Naive thymus-derived CD4-positive, alpha-beta T cell (primary cell): ENCODE measurements at places on chromosomes 5 and 9.

DNA sequence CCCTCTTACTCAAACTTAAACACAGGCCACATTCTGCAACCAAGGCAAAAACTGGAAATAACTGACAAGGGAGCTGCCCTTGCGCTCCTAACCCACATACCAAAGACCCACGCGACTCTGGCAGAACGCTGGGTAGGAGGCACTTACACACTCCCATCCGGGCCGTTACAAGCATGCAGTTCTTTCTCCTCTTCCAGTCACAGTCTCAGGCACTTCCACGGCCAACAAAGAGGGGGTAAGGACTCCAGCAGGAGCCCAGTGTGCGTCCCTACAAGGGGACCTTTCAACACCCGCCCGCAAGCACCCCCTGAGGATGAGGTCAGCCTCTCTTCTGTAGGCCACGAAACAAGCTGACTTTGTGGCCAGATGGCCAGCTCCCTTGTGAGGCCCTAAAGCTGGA lies 57.4 kb downstream of the SERINC5 start:
- no peak for DNase-seq
- H3K36me3 ChIP-seq = peaks cover 5% of the 10 kb centered on the region
- H3K4me3 ChIP-seq = no peak overlapping the region
- H3K27me3 ChIP-seq = no peaks in the 10 kb centered on the region

DNA sequence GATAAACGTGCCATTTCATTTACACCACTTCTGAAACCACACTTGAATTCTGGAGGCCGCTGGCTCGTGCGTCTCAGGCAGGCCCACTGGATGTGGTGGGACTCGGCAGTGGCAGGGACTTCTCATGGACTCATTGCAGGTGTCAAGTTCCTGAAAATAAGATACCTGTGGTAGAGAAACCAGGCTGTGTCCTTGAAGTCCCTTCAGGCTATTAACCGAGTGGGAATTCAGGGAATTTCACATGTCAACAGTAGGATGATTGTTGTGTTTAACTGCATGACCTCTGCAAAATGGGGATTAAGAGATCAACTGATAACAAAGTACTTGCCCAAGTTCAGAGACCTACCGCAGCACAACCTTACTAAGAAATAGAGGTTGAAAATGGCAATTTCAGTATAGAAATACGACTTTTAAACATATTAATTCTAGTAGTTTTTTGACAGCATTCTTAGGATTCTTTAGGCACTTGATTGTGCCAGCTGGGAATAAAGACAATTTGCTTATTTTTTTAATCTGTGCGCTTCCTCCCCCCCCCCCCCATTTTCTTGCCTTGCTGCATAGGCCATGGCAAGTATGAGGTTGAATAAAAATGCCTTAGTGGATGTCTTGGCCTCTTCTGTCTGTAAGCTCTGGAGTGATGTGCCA lies 26.8 kb downstream of the TRIP13 start:
- no peaks in the 10 kb centered on the region for H3K27me3 ChIP-seq
- H3K4me3 ChIP-seq = no peak overlapping the region
- DNase-seq = no peak
- H3K4me1 ChIP-seq = no peaks in the 10 kb centered on the region

GRCh38 chr5:151733358-151734063 lies 24.9 kb downstream of the ATOX1 start:
- no peak overlapping the region for H3K4me3 ChIP-seq
- H3K27me3 ChIP-seq = peaks cover 2% of the 10 kb centered on the region
- H3K27ac ChIP-seq = no peak overlapping the region

DNA sequence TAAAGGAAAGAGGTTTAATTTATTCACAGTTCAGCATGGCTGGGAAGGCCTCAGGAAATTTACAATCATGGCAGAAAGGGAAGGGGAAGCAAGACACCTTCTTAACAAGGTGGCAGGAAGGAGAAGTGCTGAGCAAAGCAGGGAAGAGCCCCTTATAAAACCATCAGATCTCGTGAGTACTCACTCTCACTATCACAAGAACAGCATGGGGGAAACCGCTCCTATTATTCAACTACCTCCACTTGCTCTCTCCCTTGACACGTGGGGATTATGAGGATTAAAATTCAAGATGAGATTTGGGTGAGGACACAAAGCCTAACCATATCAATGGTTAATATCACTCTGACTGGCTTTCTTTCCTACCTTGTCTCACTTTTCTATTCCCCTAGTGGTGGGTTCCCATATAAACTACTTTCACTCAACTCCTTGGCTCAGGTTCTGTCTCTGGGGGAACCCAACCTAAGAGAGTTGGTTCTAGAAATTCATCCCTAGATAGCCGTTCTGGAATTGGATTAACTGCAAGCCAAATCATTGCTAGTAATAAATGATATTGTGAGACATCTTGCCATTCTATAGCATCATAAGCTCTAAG lies 749.8 kb upstream of the GRAMD2B start:
- DNase-seq = no peak
- H3K36me3 ChIP-seq = no peaks in the 10 kb centered on the region
- no peak overlapping the region for H3K4me3 ChIP-seq
- H3K27ac ChIP-seq = no peak overlapping the region
- H3K4me1 ChIP-seq = no peaks in the 10 kb centered on the region
- H3K27me3 ChIP-seq = no peaks in the 10 kb centered on the region

DNA sequence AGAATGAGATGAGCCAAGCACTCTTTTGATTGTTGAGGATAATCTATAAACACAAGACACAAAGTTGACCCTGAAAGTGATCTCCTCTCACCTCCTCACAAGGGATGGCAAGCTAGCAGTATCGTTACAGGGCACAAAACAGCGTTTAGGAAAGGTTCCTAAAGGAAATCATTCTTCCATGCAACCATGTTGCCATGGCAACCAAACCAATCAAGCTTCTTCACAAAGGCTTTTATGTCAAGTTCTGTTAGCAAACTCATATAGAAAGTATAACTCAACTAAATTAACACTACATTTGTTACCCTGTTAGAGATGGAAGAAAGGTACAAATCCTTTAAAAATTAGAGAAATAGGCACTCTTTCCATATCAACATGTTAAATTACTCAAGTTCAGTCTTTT lies 1016.8 kb upstream of the DMAC1 start:
- H3K4me1 ChIP-seq = no peaks in the 10 kb centered on the region
- H3K27me3 ChIP-seq = no peaks in the 10 kb centered on the region
- DNase-seq = no peak
- H3K4me3 ChIP-seq = no peak overlapping the region
- no peaks in the 10 kb centered on the region for H3K36me3 ChIP-seq

DNA sequence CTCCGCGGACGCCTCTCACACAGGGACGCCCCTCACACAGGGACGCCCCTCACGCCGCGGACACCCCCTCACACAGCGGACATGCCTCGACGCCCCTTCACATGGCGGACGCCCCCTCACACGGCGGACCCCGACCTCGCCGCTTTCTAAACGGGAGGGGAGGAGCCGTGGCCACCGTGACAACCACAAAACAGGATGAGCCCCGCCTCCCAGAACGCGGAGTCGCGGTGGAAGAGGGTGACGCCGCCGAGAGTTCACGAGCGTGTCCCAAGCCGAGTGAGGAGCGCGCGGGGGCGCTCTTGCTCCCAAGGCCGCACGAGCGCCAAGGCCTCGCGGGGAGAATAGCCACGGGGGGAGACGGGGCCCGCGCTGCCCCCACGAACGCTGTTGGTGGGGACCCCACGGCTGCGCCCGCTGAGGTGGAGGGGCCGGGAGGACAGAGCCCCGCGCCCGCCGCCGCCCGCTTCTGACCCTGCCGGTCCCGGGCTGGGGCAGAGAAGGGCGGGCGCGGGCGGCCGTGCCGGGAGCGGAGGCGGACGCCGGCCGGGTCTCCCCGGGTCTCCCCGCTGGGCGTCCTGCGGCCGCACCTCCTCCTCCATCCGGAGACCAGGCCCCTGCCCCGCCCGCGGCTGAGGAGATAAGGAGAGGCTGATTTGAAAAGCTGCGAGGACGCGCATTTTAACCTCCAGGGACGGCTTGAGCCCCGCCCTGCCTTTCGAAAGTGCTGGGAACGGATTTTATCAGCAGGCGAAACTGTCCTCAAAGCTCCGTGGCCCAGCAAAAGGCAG lies 3.9 kb upstream of the NKD2 start:
- H3K4me1 ChIP-seq = peaks cover 6% of the 10 kb centered on the region
- no peaks in the 10 kb centered on the region for H3K36me3 ChIP-seq
- peak overlapping the region; percentile 35 for H3K4me3 ChIP-seq
- H3K27ac ChIP-seq = no peak overlapping the region
- DNase-seq = peak; percentile 52

GRCh38 chr9:96483733-96484390 lies 33.9 kb downstream of the HABP4 start:
- H3K4me3 ChIP-seq = no peak overlapping the region
- no peak overlapping the region for H3K27ac ChIP-seq
- H3K4me1 ChIP-seq = no peaks in the 10 kb centered on the region
- H3K36me3 ChIP-seq = peaks cover 9% of the 10 kb centered on the region
- H3K27me3 ChIP-seq = no peaks in the 10 kb centered on the region
- DNase-seq = no peak
